ENCODE measurements at places on chromosomes 11 and 22.

- DNase-seq = no peak
Observed at GRCh38 chr11:75792127-75792731, 22.8 kb upstream of the UVRAG start.

GRCh38 chr11:20360650-20361049, 2.9 kb upstream of the HTATIP2 start:
- DNase-seq = no peak

DNA sequence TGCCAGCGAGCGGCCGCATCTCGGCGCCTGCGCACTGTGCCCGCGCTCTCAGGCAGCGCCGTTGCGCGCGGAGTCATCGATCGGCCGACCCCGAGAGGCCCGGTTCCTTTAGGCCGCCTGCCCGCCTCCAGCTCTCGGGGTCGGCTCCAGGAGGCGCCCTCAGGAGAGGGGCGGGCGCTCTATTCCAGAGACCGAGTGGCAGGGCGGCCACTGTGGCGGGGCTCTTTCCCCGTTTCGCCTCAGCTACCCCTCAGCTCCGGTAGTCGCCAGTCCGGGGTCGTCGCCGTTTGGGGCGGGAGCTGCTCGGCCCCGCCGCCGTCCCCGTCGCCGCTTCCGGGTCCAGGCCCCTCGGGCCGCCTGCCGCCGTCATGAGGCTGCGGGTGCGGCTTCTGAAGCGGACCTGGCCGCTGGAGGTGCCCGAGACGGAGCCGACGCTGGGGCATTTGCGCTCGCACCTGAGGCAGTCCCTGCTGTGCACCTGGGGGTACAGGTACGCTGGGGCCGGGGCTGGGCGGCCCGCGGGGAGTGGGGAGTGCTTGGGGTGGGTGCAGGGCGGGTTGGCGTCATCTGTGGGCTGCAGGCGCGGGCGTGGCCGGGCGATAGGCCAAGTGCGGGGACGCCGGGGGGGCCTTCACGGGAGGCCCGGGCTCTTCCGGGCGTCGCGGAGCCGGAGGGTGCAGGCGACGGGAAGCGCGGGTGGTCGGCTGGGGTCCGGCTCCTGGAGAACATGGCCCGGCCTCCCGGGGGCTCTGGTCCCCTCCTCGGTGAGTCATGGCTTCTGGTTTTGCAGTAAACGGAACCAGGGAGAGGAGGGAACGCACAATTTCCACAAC, at the start of gene FBXO7:
Gene FBXO7, plus strand, starts transcription at position 177 of the 833 bp plus-strand sequence. Its CDS starts 192 bp downstream, at position 369.
- DNase-seq = peak; percentile 77

- DNase-seq = no peak
Observed at GRCh38 chr11:80937842-80938241, 1497.0 kb upstream of the TENM4 start.

DNA sequence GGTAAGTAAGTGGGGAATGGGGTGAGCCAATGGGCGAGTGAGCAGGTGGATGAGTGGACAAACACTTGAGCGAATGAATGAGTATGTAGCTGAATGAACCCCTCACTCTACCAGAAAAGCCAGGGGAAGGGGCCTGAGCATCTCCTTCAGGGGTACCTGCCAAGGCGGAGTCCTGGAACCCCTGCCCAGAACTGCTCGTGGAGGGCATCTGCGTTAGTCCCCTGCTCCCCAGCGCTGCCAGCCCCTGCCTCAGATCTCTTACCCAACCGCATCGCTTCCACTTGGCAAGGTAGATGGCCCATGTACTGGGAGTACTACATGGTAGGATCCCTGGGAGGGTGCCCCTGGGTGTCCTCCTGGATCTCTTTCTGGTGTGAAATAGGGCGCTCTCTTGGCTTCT, 7.4 kb upstream of the ANO1 start:
- no peak for DNase-seq

DNA sequence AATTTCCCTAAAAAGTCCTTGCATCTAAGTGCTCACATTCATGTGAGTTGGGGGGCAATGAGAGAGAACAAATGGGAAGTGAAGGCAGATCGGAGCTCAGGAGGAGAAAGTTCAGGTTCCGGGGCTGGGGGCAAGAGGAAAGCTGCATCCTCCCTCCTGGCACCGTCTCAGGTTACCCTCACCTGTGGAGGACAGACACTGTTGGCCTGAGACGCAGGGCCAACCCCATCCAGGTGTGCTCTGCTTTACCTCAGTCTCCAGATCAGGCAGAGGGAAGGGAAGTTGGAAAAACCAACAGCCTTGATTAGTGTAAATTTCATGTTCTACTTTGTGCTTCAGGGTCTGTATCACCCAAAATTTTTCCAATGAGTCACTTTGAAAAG, 146.9 kb downstream of the TRIM29 start:
- no peak for DNase-seq

DNA sequence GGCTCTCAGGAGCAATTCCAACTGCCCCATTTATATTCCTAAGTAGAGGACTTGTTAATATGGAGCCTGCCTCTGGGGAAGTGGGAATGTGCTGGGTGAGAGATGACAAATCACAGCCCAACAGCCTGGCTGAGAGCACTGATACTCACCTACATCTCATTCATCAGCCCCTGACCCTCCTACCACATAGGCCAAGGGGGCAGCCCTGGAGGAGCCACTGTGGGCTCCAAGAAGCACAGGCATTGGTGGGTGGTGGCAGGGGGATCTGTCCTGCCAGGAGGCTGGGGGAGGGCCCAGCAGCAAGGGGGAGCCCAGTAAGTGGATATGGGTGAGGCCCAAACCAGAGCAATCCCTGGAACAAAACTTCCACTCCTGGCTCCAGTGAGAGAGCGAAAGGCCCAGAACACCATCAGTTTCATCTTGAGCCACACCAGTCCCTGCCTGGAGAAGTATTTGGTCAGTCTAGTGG, 79.7 kb downstream of the BUD13 start:
- DNase-seq = no peak

GRCh38 chr11:78961937-78962701, 387.5 kb upstream of the NARS2 start:
- DNase-seq = no peak

DNA sequence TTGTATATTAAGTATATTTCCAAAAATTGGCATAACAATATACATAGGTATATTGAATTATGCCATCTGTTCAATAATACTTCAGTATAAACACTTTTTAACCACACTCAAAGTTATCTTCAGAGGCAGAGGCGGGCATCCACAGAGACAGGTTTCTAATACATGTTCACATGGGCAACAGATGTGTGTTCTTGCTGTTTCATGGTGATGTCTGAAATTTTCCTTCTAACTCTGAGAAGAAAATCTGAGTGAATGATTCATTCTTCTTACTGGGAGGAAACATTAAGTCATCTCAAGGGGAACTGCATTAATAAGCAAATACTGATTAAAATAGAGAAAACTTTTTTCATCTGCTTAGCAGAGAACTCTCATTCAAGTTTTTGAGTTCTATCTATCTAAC, 1074.5 kb downstream of the LRRC4C start:
- no peak for DNase-seq

- DNase-seq = no peak
Observed at GRCh38 chr11:95192717-95193116, 38.3 kb downstream of the SESN3 start.

DNA sequence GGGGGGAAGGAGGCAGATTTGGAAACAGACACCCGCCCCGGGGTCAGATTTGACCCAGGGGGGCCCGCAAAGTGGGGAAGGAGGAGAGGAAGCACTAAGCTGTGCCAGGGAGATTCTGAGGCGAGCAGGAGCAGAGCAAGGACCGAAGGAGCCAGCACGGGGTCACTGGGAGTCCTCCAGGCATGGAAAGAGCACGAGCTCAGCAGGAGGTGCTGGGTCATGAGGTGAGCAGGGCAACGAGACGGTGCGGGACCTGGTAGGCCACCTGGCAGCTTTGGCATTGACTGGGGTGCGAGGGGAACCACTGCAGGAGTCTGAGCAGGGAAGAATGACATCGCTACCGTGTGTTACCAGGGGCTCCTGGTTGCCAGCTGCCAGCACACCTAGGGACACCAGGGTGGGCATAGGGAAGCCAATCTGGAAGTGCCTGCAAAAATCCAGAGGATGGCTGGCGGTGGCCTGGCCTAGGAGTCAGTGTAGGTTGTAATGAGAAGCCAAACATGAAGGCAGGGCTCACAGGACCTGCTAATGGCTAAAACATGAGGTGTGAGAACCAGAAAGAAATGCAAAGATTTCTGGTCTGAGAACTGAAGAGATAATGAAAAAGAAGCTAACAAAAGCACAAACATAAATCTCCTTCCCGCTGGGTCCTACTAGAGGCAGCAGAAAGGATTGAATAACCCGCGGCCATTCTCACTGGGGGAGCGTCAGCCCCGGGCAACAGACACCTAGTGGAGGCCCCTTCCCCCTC, 63.5 kb downstream of the MICAL3 start:
- DNase-seq = no peak

- DNase-seq = no peak
Observed at GRCh38 chr11:62459080-62459479, 40.2 kb downstream of the SCGB1A1 start.

- no peak for DNase-seq
Observed at GRCh38 chr11:44634401-44635281, 69.2 kb downstream of the CD82 start.

- DNase-seq = no peak
Observed at GRCh38 chr11:125275905-125276618, 111.5 kb downstream of the PKNOX2 start.

- no peak for DNase-seq
Observed at GRCh38 chr11:64298966-64299846, 952 bp upstream of the CATSPERZ start.

Measured in stimulated activated CD8-positive, alpha-beta memory T cell treated with anti-CD3 and anti-CD28 coated beads, Interleukin-12 subunit alpha, Interleukin-12 subunit beta, amount 100 ng/mL, for 4 hours (primary cell).